ENCODE measurements at places on chromosomes 12 and 14.

- DNase-seq, result no peak
Measured at GRCh38 chr14:60311417-60311816, 62.4 kb downstream of the PPM1A start.

GRCh38 chr12:11457996-11458645 lies 62.8 kb upstream of the PRB2 start:
- no peak for DNase-seq

DNA sequence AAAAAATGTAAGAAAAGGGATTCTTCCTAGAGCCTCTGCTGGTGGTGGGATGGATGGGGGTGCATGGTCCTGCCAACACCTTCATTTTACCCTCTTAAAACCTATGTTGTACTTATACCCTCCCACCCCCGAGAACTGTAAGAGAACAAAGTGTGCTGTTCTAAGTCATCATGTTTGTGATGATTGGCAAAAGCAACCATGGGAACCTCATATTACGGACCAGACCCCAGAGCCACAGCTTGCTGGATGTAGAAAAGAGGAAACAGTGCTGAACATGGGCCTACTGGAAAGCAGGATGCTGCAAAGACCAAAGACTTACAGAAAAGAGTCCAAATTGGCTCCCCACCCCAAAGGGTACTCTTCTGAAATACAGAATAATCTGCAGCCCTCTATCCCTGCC lies 311.2 kb downstream of the DUSP6 start:
- DNase-seq, result no peak

GRCh38 chr12:51087818-51088217 lies 4.4 kb upstream of the CSRNP2 start:
- DNase-seq, result no peak

DNA sequence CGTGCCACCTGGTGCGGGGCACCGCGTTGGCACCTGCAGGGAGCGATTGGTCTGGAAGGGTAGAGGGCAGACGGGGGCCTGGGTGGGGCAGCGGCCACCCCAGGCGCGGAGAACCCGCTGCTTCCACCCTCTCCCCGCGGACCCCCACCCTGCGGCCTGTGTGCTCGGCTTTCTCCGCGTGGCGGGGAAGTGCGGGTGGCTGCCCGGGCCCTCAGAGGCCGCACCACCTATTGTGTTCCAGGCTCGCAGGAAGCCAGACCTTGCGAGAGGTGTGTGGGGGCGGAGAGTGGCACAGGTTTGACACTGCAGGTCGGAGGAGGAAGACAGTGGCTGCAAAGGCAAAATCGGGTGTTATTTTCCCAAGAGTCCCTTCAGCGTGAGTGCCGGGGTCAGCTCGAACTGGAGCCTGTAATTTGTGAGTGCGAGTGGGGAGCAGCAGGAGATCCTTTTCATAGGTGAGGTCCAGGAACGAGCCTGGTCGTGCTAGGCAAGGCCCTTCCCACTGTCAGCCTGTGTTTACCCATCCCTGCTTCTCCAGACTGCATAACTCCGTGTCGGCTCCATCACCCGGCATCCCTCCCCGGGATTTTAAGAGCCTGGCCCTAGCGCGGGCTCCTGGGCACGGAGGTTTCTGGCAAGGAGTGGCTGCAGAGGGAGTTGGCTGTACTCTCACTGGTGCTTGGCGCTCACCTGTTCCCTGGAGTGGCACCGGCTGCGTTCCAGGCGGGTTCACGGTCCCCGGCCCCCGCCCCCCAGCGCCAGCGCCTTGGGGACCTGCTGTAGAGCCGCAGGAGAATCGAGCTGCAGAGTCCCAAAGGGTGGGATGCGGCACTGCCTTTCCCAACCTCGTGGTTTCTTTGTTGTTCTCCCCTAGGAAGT lies 935 bp downstream of the TBC1D30 start:
- no peak for DNase-seq

DNA sequence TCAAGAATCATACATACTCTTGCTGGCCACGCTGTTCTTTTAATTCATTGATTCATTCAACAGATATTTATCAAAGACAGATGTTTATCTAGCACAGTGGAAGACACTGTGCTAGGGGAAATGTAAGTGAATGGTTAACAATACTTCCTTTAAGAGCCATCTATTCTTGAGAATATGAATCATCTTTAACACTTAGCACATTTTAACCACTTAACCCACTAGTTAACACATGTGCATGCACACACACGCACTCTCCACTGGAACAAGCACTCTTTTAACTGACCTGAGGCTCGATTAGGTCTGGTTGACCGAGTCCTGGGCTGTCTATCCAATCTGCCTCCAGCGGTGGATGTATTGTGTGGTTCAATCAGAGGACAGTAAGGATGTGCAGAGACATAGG lies 34.6 kb downstream of the LMNTD1 start:
- no peak for DNase-seq

GRCh38 chr12:51202718-51203117 lies 15.1 kb downstream of the POU6F1 start:
- DNase-seq, result no peak

- DNase-seq, result no peak
Measured at GRCh38 chr12:84964048-84964447, 51.4 kb upstream of the SLC6A15 start.

DNA sequence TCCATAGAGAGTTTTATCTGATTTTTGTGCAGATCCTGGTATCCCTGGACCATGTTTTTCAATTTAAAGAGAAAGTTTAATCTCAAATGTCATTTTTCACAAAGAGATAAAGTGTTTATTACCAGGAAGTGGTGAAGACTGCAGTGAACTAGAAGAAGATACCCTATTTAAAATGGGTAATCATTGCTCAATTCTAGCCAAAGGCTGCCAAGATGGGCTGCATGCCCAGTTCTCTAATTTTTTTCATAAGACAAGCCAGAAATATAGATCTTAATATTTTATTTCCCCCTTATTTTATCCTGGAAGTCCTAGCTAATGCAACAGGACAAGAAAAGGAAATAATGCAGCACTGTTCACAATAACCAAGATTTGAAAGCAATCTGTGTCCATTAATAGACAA lies 343.5 kb downstream of the PCNX1 start:
- no peak for DNase-seq

GRCh38 chr12:106743270-106743988 lies 31.1 kb upstream of the RIC8B start:
- DNase-seq, result no peak

GRCh38 chr14:94867946-94868771 lies 98.2 kb upstream of the GSC start:
- no peak for DNase-seq

- DNase-seq, result no peak
Measured at GRCh38 chr14:22979748-22980392, 2.5 kb downstream of the AJUBA start.

- no peak for DNase-seq
Measured at GRCh38 chr12:107657621-107658020, 28.0 kb upstream of the PWP1 start.

DNA sequence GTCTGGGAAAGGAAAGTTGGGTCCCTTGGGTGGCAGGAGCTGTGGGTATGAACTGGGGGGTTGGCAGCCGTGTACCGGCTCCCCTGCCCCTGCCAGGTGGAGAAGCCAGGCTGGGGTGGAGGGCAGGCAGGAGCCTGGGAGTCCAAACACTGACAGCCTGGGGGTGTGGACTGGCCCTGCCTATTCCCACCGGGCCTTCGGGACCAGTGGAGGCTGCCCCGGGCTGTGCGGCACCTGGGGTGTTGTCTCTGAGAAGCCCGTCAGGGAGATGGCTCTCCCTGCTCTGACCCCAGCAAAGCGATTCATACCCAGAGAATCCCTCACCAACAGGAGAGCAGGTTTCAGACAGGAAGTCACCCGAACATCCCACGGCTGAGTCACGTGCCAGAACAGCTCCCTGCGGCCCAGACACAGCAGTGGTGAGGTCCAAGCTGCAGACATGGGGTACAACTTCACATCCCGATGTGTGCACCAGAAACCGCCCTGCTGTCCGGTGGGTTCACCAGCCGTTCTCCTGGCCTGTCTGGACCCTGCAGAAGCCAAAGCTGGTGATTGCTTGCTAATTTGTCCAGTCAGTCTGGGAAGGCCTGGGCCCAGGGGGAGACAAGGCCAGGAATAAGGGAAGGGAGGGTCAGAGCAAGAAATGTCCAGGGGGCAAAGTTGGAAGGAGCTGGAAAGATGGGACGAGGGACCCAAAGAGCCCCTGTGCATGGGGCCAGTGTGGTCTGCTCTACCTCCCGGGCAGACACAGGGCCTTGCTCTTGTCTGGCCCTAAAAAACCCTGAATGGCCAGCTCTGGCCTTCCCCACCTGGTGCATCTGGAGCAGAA lies 2.1 kb upstream of the GPR132 start:
- no peak for DNase-seq

- no peak for DNase-seq
Measured at GRCh38 chr14:104118006-104118844, 20.2 kb upstream of the KIF26A start.

- peak; percentile 51 for DNase-seq
Measured at GRCh38 chr12:44000309-44000952, 164.6 kb downstream of the TMEM117 start.

All from germinal center (tissue), 1 donor.